ENCODE measurements at places on chromosomes 6 and 20.
A peak's percentile ranks its signal among the peaks of the same experiment; 100 is the strongest.

DNA sequence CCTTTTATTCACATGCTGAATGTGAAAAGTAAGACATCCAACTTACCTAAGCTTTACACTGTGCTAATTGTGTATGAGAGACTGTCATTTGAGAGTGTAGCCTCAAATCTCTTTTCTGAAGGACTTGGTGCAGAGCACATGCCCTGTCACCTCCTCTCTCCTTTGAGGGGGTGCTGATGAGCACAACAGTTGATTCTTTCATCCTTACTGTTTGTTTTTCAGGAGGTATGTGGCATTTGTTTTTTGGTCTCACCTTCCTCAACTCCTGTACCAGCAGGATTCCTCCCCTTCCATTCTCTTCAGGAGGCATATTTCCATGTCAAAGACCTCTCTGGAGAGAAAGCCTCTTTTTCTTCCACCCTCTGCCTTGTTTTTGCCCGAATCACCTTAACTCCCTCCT is 252.6 kb upstream of the CITED2 start:
- no peak for DNase-seq

- no peak for DNase-seq
Measured at GRCh38 chr6:89144354-89144906, 1.4 kb upstream of the PM20D2 start.

DNA sequence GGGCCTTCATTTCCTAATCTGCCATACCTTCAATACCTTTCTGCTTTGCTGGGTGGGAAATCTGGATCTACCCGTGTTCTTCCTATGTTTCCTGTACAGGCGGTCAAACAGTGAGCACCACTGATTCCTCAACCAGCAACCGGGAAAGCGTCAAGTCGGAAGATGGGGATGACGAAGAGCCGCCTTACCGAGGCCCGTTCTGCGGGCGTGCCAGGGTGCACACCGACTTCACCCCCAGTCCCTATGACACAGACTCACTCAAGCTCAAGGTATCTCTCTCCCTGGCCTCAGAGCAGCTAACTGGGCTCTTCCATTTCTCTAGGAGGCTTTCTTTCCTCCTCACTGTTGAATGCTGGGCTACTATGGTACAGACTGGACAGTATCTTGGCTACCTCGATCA is 190.1 kb downstream of the SASH1 start:
- DNase-seq: no peak

DNA sequence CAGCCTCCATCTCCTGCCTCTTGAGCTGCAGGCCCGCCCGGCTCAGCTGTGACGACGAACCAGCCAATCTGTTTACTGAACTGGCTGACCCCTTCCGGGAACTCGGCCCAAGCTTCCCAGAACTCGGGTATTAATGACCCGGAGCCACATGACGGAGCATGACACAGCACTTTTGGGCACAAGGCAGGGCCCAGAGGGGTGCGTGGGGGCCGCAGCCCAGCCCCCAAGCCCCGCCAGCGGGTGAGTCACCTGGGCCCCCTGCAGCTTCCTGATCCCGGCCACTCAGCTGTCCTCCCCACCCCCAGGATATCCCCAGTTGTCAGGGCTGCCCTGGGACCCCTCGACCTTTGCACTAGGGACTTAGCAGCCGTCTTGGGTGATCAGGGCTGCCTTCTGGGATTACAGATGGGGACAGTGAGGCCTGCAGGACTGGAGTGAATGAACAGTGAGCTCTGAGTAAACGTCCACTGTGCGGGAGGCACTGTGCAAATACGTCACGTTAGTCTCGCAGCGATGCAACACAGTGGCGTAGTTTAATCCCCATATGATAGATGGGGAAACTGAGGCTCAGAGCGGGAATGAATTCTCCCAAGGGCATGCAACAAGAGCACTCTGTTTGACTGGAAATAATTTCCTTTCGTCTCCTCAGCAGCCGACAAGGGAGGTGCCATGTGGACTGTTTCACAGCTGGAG is 102.1 kb downstream of the CEBPB start:
- no peak for DNase-seq

- DNase-seq: peak; percentile 78
Measured at GRCh38 chr6:73180076-73180738, 45.1 kb downstream of the KHDC1L start.

DNA sequence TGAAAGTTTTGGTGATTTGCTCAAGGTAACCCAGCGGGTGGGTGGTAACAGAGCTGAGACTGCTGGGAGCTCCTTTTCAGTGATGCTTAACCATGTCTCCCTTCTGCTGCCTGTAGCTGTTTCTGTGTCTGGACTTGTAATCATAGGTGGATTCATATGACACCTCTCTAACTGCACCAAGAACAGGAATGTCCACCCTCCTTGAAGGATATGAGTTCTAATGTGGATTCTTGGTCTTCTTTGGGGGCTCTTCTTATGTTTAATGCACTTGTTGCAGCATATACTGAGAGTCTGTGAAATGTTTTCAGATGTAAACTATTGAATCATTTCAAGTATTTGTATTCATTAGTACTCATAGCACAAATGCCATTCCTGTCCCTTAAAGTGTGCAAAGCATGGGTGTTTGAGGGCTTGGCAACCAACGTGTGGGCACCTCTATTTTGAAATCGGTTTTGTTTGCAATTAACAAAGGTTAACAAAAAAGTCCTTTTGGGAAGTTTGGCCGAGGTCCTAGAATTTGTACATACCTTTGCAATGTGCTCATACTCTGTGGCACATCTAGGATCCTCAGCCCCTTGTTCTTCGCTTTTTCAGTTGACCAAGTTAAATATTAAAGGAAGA is 138.0 kb downstream of the SOX4 start:
- no peak for DNase-seq

DNA sequence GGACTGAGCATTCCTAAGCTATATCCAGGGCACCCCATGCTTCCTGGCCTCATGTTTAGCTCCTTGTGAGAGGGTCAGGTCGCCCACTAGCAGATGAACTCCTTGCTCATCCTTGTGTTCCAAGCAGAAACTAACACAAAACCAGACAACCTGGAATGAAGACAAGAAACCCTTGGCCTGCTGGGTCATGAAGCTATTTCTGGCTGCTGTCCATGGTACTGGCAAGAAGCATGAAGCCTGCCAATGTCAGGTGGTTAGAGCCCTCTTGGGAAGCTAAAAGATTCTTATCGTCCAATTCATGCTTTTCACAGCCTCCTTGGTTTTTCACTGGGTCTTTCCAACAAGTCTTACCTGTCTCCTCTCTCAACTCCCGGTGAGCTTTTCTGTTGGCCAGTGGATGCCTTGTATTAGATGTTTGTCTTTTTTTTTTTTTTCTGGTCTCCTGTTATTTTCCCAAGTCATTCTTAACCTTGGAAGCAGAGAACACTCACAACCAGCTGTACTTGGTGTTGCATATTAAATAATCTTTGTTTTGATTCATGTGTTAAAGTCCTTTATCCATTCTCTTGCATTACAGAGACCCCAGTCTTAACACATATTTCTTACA is 180.3 kb downstream of the ANKRD60 start:
- no peak for DNase-seq

DNA sequence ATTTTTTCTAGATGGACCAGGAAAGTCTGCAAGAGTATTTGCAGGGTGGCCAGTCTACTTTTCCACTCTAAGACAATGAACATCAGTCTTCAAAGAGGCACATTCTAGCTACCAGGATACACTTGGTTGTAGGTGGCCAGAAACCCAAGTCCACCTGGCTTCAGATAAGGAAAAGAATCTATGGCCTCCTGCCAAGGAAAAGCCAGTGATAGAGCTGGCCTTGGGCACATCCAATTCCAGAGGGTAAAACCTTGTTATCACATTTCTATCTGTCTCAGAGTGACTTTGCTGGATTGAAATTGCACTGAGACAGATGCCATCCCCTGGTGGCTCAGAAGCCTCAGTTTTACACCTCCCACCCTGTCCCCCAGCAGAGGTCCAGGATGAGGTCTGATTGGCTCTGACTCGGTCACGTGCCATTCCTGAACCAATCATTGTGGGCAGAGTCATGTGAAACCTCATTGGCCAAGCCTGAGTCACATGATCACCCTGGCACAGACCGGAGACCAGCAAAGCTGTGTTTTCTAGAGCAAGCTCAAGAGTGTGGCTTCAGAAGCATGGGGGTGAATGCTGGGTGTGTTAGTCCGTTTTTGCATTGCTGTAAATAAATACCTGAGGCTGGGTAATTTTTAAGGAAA is 497.4 kb upstream of the SULF2 start:
- no peak for DNase-seq

- no peak for DNase-seq
Measured at GRCh38 chr6:72267470-72267869, 354.4 kb upstream of the KCNQ5 start.

GRCh38 chr6:167479301-167479700 is 154.4 kb downstream of the TTLL2 start:
- DNase-seq: no peak

DNA sequence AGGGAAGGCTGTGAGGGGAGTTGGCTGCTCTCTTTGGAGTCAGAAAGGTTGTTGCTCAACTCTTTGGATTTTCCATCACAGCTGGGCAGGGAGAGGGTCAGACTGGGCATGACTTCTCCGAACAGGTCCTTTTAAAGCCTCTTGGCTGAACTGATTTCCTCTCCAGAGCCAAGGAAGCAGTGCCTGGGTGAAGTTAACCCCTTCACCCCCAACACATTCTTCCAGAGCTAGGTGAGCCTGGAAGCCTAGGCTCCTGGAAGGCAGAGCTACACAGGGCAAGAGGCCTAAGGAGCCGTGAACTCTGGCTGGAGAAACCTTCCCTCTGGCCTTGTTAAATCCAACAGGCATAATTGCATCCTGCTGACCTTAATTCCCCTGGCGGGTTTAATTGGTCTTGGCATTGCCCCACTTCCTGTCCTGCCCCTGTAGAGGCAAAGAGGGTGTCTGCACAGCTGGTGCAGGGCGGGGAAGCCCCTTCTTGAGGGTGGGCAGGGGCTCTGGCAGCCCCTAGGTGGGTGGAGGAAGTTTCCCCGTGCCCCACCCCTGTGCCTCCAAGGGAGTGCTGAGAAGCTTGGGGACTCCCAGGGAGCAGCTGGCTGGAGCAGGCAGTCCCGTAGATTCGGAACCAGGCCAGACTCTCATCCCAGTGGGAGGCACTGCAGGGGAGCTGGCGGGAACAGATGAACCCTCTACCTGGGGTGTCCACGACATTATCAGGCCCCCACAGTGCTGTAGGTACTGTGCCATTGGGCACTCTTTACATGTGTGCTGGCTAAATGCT is 3.6 kb upstream of the MYLK2 start:
- no peak for DNase-seq

DNA sequence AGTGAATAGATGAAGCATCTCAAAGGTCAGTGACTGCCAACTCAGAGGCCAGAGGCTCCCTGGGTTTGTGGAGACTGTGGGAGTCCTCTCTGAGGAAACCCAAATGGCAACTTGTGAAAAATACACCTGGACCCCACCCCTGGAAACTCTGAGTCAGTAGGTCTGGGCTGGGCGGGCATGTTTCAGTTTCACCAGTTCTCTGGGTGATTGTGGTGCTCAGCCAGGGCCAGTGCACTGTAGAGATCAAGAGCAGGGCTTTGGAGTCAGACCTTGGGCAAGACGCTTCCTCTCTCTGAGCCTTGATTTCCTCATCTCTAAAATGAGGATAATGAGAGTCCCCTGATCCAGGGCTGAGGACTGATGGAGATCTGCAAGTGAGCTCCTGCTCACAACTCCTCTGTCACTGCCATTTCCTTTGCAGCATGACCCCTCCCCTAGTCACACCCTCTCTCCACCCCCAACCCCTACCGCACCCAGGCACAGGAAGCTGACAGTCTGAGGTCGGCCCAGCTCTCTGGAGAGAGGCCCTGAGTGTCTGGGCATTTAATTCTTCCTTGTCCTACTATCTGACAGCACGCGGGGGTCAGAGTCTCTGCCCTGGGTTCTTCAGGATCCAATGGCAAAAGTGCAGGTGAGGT is 5.1 kb downstream of the DEF6 start:
- DNase-seq: no peak

DNA sequence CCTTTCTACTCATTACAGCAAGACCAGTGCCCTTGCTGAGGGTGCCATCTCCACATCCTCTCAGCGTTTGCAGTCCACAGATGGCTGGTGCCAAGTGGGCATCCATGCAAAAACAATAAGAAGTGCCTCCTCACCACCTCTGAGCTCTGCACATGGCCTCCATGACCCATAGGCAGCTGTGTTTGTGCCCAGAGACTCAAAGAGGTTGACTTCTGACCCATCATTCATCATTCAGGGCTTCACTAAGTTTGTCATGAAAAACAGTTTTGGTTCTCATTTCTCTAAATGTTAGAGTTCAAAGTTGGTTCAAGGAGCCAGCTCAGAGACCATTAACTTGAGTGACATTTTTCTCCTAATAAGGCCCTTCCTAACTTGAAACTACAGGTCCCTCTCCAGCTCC is 512.6 kb upstream of the MAP3K7 start:
- no peak for DNase-seq

DNA sequence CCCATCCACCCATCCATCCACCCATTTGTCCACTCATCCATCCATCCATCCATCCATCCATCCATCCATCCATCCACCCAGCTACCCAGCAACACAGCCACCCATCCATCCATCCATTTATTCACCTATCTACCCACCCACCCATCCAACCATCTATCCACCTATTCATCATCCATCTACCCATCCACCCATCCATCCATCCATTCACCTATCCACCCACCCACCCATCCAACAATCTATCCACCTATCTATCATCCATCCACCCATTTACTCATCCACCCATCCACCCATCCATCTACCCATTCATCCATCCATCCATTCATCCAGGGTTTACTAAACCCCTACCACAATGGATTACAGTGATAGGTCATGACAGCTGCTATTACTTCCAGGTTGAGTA is 7.4 kb downstream of the SERPINB1 start:
- DNase-seq: no peak

DNA sequence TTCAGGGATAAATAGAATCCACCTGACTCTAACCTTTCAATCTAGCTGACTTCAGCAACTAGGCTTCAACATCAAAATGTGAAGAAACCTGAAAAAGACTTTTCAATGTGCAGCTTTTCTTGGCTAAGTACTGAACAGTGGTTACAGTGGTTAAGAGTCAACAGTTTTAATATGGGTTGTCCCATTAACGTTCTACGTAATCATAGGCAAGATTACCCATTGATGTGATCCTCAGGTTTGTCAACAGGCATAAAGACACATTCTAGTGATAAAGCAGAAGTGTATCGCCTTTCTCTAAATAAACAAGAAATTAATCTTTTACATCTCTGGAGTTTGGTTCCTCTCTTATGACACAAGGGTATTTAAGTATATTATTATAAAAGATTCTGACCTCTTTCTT is 154.1 kb upstream of the RUNX2 start:
- DNase-seq: no peak

DNA sequence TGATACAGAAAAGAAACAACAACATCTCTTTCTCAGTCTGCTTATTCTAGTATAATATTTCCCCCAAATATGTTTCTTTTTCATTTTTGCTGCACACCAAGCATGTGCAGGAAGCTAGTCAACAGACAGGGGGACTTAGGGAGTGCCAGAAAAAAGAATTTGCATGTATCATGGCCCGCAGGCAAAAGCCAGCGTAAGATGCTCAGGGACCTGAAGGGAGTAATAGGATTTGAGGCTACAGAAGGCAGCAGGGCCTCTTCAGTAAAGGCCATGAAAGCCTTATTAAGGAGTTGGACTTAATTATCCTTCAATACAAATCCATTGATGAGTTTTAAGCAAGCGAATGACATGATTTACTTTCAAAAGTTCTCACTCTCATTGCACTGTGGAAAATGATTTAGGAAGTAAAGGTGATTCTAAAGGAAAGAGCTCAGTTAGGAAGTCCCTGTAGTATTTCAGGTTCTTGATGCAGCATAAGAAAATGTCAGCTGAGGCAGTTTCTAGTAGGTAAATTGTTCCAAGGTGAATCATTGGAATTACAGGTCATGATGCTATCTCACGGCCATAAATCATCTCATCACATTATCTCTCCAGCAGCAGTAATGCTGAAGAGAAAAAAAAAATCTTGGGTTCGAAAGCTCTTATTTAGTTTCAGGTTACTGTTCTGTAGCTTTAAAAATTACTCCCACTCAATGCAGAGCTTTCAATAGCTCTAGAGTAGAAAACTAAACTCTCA is 94.8 kb downstream of the PTCHD4 start:
- DNase-seq: no peak
